ENCODE measurements at places on chromosomes 2 and 18.

DNA sequence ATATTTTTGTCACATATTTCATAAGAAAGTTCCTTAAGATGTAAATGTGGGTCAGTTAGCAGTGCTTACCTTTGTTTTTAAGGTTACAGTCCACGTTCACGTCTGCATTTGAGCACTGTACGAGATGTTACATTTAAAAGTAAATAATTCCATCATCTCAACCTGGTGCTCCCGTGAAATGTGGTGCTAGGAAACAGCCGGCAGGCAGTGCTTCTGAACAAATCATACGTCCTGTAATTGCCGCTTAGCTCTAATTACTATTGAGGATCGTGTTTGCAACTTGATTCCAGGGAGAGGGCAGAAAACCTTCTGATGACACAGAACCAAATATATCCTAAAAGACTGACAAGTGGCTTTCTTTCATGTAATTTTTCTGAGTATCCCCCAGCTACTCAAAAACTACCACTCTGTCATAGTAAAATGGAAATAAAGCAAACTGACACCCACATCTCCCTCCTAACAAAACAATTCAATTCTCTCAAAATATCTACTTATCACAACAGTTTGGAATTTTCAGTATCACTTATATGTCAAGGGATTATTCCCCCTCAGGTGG, 297.8 kb upstream of the SESTD1 start:
- no peak for DNase-seq

DNA sequence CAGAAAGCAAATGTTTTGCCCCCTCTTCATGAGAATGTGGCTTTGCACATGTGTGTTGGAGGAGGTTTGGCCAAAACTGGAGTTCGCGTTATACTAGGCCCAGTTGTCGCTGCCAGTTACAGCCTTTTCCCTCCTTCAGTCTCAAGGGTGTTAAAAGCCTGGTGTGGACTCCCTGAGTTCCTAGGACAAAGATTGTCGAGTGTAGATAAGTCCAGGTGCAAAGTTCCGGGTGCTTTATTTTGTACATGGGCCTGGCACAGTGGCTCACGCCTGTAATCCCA, 542 bp upstream of the RNF103 start:
- DNase-seq, result no peak

GRCh38 chr18:3528231-3528630, 78.3 kb downstream of the TGIF1 start:
- DNase-seq, result no peak

DNA sequence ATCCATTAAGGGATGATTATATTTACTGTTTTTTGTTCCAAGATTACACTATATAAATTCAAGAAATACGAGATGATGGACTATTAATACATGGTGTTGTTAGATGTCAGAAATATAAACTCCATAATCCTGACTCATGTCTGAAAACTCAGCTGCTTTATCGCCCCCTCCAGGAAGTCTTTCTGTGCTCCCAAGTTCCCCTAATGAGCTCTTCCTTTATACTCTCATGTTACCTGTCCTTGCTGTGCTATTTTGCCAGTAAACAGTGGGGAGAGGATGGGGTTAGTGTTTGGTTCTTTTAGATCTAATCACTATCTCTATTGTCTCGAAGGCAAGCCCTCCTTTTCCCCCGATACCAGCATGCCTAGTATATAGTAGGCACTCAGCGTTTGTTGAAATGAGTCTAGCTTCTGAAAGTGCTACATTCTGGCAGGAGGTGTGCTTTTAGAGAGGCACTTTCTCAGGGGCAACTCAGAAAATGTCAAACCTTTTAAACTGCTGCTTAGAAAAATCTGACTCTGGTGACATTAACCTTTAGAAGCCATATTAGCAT, 21.4 kb upstream of the BARD1 start:
- DNase-seq, result no peak

- no peak for DNase-seq
Measured at GRCh38 chr2:183000846-183001245, 37.4 kb downstream of the NCKAP1 start.

All from stimulated activated CD8-positive, alpha-beta memory T cell treated with anti-CD3 and anti-CD28 coated beads, Interleukin-4, amount 100 ng/mL, for 1 hour (primary cell).